ENCODE measurements at places on chromosomes 16 and 17.

- no peak for DNase-seq
These were observed 30.5 kb upstream of the ALDH3A2 start for GRCh38 chr17:19618015-19618414.

- no peak for DNase-seq
These were observed 10.9 kb upstream of the MMD start for GRCh38 chr17:55432358-55433028.

GRCh38 chr16:74846714-74847113 lies 72.1 kb upstream of the FA2H start:
- DNase-seq = no peak

DNA sequence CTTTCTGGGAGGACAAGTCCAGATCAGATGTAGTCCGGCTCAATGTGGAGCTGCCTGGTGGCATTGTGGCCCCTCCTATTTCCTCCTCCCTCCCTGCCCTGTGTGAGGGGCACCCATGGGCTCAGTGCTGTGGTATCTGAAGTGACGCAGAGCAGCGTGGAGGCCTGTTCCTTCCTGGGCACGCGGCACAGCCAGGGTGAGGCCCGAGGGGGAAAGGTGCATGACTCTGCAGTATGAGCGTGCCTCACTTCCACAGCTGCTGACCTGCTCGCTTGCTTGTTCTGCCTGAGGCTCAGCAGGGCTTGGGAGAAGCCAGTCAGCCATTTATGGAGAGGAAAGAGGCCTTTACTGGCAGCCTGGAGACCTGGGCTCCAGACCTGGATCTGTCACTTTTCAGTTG lies 11.7 kb downstream of the TMEM238L start:
- no peak for DNase-seq

DNA sequence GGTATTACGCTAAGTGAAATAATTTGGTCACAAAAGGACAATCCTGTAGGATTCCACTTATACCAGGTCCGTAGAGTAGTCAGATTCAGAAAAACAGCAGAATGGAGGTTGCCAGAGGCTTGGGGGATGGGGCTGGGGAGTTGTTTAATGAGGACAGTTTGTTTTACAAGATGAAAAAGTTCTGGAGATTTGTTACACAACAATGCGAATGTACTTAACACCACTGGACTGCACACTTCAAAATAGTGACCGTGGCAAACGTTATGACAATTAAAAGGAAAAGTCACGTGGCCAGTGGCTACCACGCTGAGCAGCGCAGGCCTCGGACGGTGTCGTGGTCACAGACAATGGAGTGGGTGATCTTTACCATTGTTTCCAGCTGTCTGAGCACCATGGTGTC lies 338.1 kb downstream of the SEC14L1 start:
- DNase-seq = no peak

- no peak for DNase-seq
These were observed 50.9 kb upstream of the CPNE2 start for GRCh38 chr16:57041182-57042156.

- DNase-seq = no peak
These were observed 46.6 kb downstream of the MRM3 start for GRCh38 chr17:828761-829160.

GRCh38 chr17:2420176-2420575 lies 19.3 kb upstream of the MNT start:
- peak; percentile 28 for DNase-seq

GRCh38 chr16:87674419-87674818 lies 72.1 kb downstream of the JPH3 start:
- DNase-seq = no peak

DNA sequence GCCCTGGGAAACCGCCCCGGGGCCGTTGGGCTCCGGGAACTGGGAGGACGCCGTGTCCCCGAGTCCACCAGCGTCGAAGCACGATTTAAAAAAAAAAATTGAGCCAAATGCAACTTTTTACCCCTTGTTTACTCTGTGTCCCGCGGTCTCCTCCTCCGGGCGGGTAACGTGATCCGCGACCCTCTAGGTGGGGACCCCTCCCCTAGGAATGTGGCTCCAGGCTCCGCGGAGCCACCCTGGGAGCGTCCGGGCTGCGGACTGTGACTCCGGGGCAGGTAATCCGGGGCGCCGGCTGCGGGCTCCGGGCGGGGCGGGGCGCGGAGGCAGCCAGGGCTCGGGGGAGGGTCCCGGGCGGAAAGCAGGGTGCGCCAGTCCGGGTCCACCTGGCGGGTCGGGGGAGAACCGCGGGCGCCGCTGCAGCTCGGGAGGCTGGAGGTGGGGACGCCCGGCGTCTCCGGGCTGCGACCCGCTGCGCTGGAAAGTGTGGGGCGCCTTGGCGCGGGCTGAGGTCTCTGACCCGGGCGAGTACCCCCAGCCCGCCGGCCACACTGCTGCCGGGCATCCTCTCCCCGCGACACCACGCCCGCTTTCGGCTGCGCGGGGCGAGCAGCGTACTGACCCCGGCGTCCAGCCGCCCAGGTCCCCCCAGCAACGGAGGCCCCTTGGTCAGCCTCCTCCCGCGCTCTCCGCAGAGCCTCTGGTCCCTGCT lies 852 bp upstream of the HELZ start:
- peak; percentile 40 for DNase-seq

- no peak for DNase-seq
These were observed 32.8 kb downstream of the GPT2 start for GRCh38 chr16:46916980-46917379.

- DNase-seq = peak; percentile 44
These were observed 124.2 kb upstream of the SMURF2 start for GRCh38 chr17:64786337-64786736.

- DNase-seq = no peak
These were observed 38.7 kb upstream of the DHX8 start for GRCh38 chr17:43445009-43445589.

- DNase-seq = no peak
These were observed 10.8 kb upstream of the TEDC2 start for GRCh38 chr16:2449118-2449517.

DNA sequence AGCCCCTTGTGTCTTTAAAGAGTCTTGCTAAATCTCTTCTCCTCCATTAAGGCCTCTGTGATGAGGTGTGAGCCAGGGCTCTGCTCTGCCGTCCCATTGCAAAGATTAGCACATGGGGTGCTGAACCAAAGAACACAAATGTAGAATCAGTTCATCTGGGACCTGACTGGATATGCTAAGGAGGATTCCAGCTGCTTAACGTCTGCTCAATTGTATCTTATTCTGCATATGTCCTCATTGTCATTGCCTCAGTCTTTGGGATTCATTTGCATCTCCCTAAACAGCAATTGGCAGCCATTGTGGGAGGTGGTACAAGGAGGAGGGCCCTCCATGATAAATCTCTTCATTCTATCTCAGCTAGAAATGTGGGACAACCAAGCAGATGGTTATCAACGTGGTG lies 106.3 kb upstream of the ADAMTS18 start:
- no peak for DNase-seq

DNA sequence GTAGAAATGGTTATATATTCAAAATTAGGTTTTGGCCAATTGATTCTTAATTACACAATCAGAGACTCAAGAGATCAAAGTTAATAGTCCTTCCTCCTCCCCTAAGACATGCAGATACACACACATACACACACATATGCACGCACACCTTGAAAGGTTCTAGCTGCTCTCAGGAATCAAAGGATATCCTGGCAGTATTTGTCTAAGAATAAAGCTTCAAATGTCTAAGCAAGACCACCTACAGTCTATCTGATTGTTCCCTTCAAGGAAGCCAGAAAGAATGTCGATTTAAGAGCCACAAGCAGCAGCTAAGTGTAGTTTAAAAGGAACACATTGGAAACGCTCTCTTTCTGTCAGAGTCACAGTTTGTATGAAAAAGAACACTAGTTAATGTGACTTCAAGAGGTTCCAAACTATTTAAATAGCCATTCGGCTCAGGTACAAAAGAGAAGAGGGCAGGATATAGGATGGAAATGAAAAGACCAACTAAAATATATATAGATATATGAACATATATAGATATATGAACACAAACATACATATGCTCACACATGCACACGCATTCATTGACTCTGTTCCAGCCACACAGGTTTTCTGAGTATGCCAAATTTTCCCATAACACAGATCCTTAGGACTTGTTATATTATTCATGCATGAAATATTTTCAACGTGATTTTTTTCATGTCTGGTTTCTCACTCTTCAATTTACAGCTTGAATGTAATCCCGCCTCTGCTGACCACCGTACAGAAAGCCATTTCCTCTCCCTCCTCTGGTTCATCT lies 79.0 kb downstream of the CDH8 start:
- no peak for DNase-seq

DNA sequence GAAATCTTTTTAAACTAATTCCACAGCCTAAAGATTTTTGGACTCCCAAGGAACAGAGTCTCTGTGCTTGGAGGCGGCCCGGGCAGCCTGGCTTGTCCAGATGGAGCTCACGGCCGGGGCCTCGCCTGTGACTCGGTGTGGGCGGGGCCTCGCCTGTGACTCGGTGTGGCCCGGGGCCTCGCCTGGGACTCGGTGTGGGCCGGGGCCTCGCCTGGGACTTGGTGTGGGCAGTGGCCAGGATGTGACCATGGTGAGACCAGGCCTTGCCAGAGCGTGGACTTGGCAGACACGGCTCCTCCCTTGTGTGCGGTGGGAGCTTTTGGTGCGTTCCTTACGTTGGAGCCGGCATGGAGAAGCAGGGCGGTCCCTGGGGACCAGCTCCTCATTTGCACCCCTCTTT lies 92.3 kb downstream of the METRNL start:
- DNase-seq = no peak

DNA sequence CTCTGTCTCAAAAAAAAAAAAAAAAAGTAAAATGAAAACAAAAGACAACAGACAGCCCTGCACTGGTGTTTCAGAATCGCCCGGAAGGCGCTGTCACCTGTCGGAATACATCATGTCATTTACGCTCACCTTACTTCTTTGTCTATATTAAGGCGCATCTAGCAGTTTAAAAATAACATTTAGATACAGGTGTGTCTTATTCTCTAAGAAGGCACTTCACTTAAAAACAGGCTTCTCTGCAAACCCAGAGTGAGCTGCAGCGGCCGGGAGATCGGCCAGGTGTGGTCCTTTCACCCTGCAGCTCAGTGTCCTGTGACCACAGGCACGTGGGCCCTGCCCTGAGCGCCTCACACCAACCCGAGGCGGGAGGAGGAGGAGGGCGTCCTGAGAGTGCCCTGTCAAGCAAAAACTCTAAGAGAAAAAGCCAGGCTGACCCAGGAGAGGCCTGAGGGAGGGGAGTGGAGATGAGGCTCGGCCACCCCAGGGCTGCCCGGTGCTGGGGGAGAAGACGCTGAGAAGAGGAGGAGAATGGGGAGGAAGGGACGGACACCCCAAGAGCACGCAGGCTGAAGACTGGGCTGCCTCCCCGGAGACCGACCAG lies 3.3 kb upstream of the LMF1 start:
- no peak for DNase-seq

DNA sequence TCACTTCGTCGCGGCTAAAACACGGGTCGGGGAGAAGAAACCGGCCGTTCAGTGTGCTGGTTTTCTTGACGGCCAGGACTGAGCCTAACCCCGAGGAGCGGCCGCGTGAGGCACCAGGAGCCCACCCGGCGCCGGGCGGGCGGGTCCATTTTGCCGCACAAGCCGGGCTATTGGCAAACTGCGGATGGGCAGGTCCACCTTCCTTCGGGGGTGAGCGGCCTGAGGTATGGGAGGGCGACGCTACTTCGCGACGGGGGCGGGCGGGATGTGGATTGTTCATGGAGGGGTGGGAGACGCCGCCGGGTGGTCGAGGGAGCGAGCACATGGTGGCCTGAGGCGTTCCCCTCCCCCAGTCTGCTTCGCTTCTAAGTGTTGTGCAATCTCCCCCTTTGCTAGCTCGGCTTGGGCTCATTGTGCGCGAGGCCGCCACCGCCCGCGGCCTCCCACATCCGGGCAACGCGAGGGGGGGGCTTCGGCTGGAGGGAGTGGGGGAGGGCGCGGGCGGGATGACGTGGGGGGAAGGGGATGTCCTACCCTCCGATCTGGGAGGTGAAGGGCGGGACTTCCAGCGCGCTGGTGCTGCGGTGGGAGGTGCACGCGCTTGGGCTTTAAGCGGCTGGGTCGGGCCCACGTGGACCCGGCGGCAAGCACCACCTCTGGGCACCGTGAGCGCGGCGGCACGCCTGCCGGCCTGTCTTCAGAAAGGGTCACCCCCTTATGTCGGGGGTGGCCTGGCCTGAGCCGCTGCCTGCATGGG lies 5.9 kb upstream of the CD68 start:
- DNase-seq = peak; percentile 96

DNA sequence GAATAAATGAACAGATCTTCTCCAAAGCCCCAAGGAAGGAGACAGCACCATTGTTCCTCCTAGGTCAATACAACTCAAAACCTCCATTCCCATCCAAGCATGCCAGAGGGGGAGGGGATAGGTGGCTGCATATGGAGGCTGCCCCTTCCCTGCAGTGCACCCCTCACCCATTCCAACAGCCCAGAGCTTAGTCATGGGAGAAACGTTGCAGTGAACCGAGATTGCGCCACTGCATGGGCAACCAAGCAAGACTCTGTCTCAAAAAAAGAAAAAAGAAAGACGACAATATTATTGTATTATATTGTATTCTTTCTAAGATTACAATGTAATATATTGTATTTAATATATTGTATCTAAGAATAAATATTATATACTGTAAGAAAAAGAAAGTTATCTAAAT lies 36.4 kb upstream of the CD300E start:
- no peak for DNase-seq
